NCI-H2107 (cell line): ENCODE measurements at places on chromosomes 2 and 18.

GRCh38 chr18:72742002-72742401, 125.8 kb downstream of the NETO1 start:
- no peak for DNase-seq

- DNase-seq, result no peak
Observed at GRCh38 chr2:211985393-211985792, 553.2 kb downstream of the ERBB4 start.

DNA sequence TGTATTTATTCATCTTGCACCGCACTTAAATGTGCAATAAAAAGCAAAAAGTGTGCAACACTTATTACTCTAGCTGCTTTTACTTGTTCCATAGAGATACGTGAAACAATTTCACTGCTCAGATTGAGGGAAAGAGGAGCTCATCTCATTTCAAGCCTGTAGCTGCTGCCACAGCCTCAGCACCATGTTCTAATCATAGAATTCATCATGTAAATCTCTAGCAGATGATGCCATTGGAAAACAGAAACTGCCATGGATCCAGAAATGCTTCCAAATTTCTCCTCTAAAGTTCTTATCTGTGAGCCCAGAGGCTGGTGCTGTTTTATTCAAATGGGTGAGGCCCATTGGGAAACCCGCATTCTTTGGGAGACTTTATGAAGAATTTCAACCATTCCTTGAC, 2.0 kb downstream of the CDC42EP3 start:
- no peak for DNase-seq

- DNase-seq, result no peak
Observed at GRCh38 chr2:236717729-236718128, 148.1 kb downstream of the ACKR3 start.

- DNase-seq, result no peak
Observed at GRCh38 chr18:51077217-51077616, 47.2 kb downstream of the SMAD4 start.

DNA sequence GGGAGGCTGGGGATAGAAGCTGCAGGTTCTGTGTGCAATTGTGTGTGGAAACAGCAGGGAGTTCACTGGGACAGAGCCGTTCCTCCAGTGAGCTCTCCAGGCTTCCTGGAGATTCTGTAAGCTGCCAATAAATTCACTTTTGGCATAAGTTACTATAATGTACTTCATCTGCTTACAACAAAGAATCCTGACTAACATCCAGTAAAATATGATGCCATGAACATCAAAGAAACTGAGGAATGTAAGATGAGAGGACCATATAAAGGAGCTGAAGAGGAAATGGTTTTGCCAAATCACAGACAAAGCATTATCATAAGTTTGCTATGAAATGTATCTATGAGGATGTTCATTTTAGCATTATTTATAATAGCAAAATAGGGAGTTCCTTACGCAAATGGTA, 175.3 kb downstream of the KCNE4 start:
- no peak for DNase-seq

GRCh38 chr2:64858541-64859311, 130.5 kb upstream of the SLC1A4 start:
- DNase-seq, result no peak

DNA sequence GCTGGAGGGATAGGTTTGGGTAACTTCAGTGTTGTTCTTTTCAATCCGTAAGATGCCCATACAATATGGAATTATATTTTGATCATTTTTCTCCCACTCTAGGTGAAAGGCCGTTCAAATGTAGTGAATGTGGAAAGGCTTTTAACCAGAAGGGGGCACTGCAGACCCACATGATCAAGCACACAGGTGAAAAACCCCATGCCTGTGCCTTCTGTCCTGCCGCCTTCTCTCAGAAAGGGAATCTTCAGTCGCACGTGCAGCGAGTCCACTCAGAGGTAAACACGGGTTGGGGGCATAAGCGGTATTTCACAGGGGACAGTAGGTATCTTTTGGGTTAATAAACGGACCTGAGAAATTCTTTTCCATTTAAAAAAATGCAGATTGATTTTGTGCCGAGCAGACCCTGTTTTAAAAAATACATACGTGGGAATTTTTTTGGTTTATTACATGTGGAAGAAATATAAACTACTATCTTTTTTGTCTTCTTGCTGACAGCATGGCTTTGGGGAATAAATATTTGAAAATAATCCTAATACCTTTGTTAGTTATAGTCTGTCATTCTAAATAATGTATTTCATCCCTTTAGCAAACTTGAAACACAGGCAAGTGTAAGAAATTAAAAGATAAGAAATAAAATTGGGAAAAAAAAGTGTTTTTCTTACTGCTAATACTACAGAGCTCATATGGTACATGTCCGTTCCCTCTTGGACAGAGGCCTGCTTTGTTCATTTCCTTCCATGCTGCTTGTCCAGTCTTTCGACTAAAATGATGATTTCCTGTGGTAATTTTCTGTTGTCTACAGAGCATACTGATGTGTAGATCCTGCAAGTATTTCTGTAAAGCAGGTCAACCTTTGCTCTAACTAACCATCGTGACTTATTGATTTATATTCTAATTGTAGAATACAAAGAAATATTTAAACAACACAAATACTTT, 53.3 kb downstream of the ZNF236 start:
- DNase-seq, result peak; percentile 74

DNA sequence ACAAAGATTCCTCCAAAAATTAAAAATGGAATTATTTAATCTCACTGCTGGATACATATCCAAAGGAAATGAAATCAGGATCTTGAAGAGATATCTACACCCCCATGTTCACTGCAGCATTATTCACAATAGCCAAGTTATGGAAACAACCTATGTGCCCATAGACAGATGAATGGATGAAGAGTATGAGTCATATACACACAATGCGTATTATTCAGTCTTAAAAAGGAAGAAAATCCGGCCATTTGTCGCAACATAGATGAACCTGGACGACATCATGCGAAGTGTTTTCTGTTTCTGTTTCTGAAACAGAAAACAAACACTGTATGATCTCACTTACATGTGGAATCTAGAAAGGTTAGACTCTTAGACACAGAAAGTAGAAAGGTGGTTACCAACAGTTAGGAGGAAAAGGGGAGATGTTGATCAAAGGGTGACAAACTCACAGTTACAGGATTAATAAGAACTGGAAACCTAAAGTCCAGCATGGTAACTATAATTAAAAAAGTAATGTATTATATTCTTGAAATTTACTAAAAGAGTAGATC, 87.8 kb upstream of the ERBB4 start:
- DNase-seq, result no peak

- DNase-seq, result no peak
Observed at GRCh38 chr18:41974796-41975201, 19.8 kb downstream of the PIK3C3 start.

DNA sequence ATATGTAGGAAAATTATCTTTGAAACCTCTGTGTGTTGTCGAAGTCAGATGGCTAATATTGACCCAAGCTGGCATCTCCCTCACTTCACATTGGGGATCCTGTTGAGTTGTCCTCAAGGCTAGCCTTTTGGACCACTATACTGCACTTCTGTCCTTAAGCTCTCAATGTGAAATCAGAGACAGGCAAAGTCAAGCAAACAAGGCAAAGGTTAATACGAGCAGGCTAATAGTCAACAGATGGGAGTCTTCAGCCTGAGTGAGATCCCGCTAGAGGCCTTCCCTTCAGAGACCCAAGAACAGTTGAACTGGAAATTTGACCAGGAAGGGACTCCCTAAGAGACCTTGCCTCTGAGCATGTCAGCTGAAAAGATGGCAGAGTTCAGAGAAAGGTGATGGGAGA, 475.4 kb downstream of the PARD3B start:
- no peak for DNase-seq

GRCh38 chr18:12287684-12288402, 20.2 kb upstream of the TUBB6 start:
- DNase-seq, result no peak

DNA sequence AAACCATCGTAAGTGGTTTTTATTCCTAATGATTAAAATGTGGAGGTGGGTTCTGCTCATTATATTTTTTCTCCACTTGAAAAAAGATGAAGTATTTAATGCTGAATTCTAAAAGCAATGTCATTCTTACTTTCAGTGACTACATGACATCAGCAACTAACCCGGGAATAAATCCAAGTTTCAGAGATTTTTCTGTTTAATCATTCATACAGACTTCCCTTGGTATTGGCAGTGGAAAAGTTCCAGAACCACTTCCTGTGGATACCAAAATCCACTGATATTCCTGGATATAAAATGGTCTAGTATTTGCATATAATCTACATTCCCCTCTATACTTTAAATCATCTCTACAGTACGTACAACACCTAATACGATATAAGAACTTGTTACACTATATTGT, 128.6 kb downstream of the ZNF532 start:
- no peak for DNase-seq

DNA sequence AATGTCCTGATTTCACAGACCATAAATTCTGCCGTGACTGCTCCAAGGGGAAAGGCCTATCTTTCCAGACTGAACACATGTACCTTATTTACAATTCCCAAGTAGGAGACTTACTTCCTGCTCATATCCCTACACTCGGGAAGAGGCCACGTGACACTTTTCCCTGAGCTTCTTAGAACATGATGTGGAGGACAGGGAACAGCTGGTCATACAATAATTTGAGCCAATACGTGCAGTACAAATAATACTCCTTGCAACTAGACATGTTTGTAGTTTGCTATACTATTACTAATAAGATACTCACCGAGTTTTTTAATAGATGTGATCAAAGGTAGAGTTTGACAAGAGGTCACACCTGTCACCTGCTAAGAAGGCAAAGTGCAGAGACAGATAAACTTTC, 256.4 kb downstream of the SP3 start:
- no peak for DNase-seq

DNA sequence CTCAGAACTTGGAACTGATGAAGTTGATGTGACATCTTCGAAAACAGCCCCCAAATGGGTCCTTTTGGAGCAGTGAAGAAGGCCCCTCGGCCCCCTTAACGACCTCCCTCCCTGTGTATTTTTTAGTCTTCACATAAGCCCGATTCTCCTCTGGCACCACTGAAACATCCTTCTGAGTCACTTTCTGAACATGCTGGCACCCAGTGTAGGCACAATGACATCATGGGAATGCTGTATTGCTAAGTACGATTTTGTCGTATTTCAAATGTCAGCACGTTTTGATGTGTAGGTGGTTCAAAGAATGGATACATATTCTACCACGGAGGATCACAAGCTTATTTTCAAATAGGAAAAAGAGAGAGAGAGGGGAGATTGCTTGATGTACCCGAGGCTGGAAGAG, 111.7 kb upstream of the RIOK3 start:
- no peak for DNase-seq

GRCh38 chr2:60526623-60527022, 26.8 kb downstream of the BCL11A start:
- DNase-seq, result no peak

- no peak for DNase-seq
Observed at GRCh38 chr2:107437807-107438206, 388.9 kb upstream of the RGPD4 start.

GRCh38 chr2:88201811-88202169, 31.6 kb downstream of the THNSL2 start:
- DNase-seq, result no peak

GRCh38 chr2:235506291-235506996, 12.6 kb downstream of the AGAP1 start:
- DNase-seq, result peak; percentile 51
